ENCODE measurements at places on chromosomes 5 and 9. TPM values are rescaled to one million over a fixed set of nuclear protein-coding genes. Genes with fewer than 3 reads are reported as not detected.

The FAM221B gene
- total RNA-seq = not detected

- DNase-seq = no peak
These were observed 110.4 kb upstream of the EPB41L4A start for GRCh38 chr5:112529525-112529924.

The DAB2 gene
- 0.26 TPM for total RNA-seq

The ZNF484 gene
- 9.8 TPM for total RNA-seq

GRCh38 chr5:169161022-169161680, 139.8 kb downstream of the SLIT3 start:
- no peak for DNase-seq

The TAF11L2 gene
- total RNA-seq = not detected

- peak; percentile 30 for DNase-seq
These were observed 4.7 kb upstream of the ISCA1 start for GRCh38 chr9:86287013-86287412.

The SSNA1 gene
- 53.6 TPM for total RNA-seq

- DNase-seq = no peak
These were observed 78.3 kb downstream of the PLK2 start for GRCh38 chr5:58381566-58381965.

The CARD9 gene
- total RNA-seq = 0.98 TPM

The PPP2CA gene
- total RNA-seq = 148 TPM

GRCh38 chr9:125683486-125683885, 23.5 kb downstream of the MAPKAP1 start:
- no peak for DNase-seq

The CYLC2 gene
- total RNA-seq = not detected

The PCDHB4 gene
- total RNA-seq = not detected

The F12 gene
- total RNA-seq = 4.9 TPM

DNA sequence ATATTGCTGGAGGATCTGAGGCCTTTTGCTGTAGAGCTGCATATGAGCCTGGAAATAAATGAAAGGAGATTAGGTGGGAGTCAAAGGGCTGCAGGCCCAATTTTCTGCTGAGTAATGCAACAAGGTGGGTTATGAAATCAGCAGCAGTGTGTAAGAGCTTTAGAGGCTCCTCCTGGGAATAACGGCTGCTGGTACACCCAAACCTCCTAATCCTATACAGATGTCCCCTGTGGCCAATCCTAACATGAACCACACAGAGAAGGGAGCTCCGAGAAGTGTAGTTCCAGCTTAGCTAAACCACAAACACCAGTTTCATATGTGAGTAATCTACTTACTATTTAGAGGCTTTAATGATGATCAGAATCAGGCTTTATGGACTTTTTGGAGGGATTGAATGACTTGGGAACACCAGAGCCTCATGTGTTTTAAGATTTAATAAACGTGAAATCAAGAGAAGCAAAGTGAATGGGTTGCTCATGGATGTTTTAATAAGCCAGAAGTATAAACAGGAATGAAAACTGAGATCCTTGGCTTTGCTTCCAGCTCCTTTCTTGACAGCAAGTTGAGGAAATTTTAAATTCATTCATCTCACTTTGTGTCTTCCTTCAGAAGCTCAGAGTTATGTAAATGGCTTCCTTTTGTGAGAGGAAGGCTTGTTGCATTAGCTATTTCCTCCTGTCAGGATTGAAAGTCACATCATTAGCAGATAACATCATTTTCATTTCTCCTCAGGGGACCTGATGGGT, 437.5 kb downstream of the TMEM232 start:
- DNase-seq = no peak

The PCDHGC3 gene
- total RNA-seq = 0.34 TPM

DNA sequence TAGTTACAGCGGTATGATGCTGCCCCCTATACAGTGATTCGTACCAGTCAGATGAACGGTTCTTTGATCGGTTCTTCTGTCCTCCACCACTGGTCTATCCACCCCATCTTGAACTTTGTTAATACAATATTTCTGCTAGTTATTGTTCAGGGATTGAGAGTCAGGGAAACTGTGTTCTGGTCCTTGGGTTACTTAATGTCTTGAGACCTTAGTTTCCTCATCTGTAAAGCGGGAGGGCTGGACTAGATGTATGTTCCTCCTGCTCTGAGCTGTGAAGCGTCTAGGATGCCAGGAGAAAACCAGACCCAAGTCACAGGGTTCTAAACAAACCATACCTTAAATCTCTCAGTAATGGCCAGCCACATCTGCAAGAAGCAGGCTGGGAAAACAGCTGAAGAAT, 1.4 kb upstream of the PIP5K1B start:
- no peak for DNase-seq

The PCDHGA10 gene
- total RNA-seq = not detected

GRCh38 chr9:130271473-130271872, 5.9 kb downstream of the HMCN2 start:
- DNase-seq = no peak

- DNase-seq = no peak
These were observed 158.5 kb downstream of the TRPM6 start for GRCh38 chr9:74729136-74729695.

- no peak for DNase-seq
These were observed 16.3 kb upstream of the SLC12A7 start for GRCh38 chr5:1127959-1128785.

DNA sequence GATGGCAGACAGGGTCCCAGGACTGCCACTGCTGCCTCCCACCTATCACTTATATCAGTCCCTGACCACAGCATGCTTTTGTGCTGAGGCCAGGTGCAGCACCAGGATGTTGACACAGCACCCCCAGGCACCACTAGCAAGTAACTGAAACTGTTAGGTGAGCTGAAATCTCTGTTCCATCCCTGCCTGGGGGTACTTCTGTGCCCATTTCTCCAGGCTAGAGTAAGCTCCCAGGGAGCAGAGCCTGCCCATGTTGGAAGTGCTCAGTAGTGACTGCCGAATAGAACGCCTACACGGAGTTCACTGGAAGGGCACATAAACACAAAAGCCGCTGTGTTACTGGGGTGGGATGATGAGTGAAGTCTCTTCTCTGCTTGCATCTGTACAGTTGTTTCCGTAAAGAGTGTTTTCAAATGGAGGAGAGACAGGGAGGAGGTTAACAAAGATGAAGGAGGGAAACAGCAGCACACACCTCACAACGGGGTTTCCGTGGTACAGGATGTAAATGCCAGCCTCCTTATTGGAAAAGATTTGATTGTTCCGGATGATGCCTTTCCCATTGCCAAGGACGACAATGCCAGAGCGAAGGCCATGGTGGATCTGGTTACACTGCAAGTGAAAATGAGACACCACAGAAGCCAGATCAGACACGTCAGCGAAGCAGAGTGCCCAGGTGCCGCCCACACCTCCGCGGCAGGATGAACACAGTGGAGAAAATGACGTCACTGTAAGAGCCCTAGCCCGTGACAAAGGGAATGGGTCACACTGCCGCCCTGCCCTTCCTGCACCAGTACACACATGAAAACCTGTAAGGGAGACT, 43.1 kb downstream of the POLR1E start:
- peak; percentile 74 for DNase-seq

- no peak for DNase-seq
These were observed 2.6 kb downstream of the FABP6 start for GRCh38 chr5:160231783-160232342.

- no peak for DNase-seq
These were observed 136.1 kb downstream of the PDE4D start for GRCh38 chr5:59757442-59757841.

- no peak for DNase-seq
These were observed 1.1 kb upstream of the GPSM1 start for GRCh38 chr9:136326061-136326760.

GRCh38 chr9:121671612-121672155, 20.2 kb downstream of the DAB2IP start:
- DNase-seq = no peak

The MAPKAP1 gene
- total RNA-seq = 51.6 TPM

DNA sequence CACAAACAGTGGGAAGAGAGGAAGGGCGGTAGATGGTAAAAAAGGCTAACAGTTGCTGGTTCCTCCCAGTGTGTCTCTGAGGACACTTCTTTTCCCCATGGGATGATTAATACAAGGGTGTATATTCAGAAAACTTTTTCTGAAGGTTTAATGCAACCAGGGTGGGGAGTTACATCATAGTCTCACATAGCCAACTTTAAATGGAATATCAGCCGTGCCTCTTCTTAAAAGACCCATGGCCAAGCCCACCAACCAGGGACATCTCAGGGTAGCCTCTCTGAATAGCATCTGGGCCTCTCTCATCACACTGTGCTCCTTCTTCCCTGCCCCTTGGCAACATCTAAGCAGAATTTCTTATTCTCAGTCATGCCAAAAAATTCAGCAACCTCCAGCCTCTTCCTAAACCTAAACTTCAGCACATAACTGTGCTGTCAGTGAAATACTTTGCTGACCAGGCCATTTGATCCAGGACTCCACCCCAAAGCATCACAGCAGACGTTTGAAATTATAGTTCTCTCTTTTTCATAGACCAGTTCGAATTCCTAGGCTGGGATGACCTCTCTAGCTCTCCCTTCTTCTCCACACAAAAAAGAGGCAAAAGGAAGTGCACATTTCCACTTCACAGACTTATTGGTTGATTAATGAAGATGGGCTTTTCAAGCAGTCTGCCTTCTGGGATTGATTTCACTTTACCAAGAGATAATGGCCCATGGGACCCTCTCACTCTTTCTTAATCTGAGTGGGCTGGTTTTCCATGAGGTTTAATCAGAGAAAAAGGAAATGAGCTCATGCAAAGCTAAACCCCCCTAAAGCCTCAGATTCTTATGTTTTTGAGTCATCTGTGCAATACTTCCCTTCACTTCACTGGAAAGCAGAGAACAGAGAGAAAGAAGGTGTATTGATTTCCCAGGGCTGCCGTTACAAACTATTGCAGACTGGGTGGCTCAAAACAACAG, 85.1 kb upstream of the RAI14 start:
- DNase-seq = no peak

- DNase-seq = no peak
These were observed 52.6 kb downstream of the RAI14 start for GRCh38 chr5:34708777-34709176.

DNA sequence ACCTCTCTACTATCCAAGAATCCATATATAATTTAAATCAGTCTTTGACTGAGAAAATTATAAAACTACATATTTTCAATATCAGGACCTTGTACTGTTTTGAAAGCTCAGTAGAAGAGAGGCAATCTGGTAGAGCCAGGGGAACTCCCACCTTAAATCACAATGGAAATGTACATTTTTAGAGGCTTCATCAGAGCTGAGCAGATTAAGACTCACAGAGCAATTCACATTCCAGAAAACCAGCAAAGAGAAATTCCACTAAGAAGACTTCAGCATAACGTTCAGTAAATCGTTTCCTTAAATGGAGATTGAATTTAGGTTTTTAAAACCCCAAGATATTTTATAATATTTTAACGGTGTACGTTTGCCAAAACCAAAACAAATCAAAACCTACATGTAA, 227.8 kb upstream of the TRPM3 start:
- no peak for DNase-seq

The RLN2 gene
- 4.9 TPM for total RNA-seq

The PCDH12 gene
- total RNA-seq = 0.80 TPM

- peak; percentile 32 for DNase-seq
These were observed 5.7 kb upstream of the ADRB2 start for GRCh38 chr5:148820461-148821395.

GRCh38 chr5:141821430-141821925, 56.7 kb downstream of the PCDH1 start:
- no peak for DNase-seq

All from activated CD4-positive, alpha-beta T cell treated with anti-CD3 and anti-CD28 coated beads for 36 hours (primary cell).